ENCODE measurements at places on chromosomes 16 and 17.
A peak's percentile ranks its signal among the peaks of the same experiment; 100 is the strongest.

DNA sequence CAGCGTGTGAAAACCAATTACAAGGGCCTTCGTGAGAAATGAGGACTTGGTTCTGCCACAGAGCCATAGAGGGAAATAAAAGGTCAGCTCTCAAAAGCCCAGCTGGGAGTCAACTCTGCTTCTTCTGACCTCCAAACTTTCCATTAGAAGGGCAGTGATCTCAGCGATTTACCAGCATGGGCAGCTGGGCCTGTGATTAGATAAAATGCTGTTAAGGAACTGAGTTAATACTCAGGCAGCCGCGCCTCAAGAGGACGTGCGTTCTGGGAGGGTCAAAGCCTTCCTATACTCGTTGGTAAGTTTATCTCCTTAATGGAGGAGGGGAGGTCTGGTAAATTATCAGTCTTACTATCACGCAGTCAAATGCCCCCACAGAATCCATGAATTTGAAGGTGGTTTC lies 480.2 kb upstream of the ERCC4 start:
- DNase-seq, result no peak

DNA sequence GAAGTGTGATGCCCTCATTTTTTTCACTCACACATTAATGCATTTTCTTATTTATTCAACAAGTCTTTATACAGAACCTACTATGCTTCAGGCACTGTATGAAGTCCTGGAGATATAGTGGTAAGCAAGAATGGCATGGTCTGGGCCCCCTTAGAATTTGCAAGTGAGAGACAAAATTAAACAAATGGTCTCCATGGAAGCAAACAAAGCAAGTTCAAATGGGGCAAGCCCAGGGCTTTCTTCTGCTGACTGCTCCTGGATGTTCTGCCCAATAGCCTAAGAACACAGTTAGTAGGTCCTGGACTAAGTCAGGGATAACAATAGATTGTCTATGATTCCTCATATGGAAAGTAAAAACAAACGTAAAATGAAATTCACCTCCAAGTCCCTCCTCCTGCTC lies 31.3 kb upstream of the DDX52 start:
- DNase-seq, result no peak

- no peak for DNase-seq
Measured at GRCh38 chr16:56286809-56287208, 95.5 kb downstream of the GNAO1 start.

GRCh38 chr17:57016764-57017116 lies 38.8 kb downstream of the SCPEP1 start:
- DNase-seq, result no peak

GRCh38 chr17:2542456-2542855 lies 30.8 kb upstream of the METTL16 start:
- no peak for DNase-seq

GRCh38 chr17:37750768-37751475 lies 6.1 kb upstream of the HNF1B start:
- no peak for DNase-seq

- no peak for DNase-seq
Measured at GRCh38 chr17:28018439-28019070, 23.9 kb upstream of the NLK start.

GRCh38 chr17:81295676-81296381 lies 722 bp upstream of the SLC38A10 start:
- no peak for DNase-seq

GRCh38 chr16:64172226-64172625 lies 949.6 kb downstream of the CDH11 start:
- no peak for DNase-seq

GRCh38 chr17:44082256-44082927 lies 11.9 kb downstream of the G6PC3 start:
- DNase-seq, result no peak

DNA sequence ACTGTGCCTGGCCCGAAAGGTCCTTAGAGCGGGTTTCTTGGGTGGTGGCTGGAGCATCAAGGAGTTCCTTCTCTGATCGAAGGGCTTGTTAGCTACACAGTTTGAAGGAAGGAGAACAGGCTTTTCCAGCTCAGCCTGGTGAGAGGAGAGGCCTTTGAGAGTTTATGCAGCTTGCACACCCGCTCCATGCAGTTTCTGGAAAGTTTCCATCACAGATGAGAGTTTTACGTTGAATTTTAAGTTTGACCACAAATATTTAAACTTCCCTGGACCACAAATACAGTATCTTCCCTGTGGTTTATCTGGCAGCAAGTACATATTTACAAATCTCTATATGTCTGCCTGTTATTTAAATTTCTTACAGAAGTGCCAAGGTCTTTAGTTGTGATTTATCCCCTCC lies 56.8 kb downstream of the HIC1 start:
- no peak for DNase-seq

- no peak for DNase-seq
Measured at GRCh38 chr16:23651943-23652468, 10.7 kb downstream of the DCTN5 start.

- DNase-seq, result no peak
Measured at GRCh38 chr16:68298907-68299561, 11.7 kb downstream of the SLC7A6OS start.

GRCh38 chr17:28571361-28572122 lies at the start of gene PIGS:
Gene PIGS, minus strand, starts transcription at chr17:28571524. Its CDS starts 28 bp downstream, at chr17:28571496.
- peak; percentile 96 for DNase-seq

DNA sequence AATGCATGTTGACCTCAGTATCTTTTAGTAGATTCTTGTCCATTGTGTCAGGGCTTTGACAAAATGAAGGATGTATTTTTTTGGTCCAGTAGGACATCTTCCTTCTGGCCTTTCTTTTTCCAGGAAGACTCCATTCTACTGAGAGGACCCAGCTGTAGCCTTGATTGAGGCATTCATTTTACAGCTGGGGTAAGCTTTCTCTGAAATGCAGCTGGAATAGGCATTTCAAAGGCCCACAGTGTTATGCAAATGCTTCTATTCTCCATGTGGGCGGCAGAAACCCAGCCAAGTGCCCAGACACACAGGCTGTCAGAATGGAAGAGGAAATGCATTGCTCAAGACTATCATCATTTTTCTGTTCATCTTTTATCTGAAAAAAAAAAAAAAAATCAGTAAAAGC lies 629.0 kb upstream of the CDH8 start:
- no peak for DNase-seq

DNA sequence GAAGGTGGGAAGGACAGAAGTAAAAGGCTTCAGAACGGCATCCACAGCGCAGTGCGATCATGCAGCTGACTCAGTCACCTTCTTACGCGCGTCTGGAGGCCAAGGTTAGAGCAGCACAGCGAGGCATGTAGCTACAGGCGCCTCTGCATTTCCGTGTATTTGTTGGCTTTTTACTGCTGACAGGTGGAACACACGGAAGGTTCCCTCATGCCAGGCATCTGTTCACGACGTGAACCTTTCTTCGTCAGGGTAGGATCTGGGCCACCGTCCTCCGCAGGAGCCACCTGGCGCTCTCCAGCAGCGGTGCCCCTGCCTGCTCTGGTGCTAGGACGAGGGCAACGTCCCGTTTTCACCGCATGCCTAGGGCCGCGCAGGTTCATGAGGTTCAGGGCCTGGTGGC lies 15.3 kb downstream of the TMEM204 start:
- DNase-seq, result no peak

DNA sequence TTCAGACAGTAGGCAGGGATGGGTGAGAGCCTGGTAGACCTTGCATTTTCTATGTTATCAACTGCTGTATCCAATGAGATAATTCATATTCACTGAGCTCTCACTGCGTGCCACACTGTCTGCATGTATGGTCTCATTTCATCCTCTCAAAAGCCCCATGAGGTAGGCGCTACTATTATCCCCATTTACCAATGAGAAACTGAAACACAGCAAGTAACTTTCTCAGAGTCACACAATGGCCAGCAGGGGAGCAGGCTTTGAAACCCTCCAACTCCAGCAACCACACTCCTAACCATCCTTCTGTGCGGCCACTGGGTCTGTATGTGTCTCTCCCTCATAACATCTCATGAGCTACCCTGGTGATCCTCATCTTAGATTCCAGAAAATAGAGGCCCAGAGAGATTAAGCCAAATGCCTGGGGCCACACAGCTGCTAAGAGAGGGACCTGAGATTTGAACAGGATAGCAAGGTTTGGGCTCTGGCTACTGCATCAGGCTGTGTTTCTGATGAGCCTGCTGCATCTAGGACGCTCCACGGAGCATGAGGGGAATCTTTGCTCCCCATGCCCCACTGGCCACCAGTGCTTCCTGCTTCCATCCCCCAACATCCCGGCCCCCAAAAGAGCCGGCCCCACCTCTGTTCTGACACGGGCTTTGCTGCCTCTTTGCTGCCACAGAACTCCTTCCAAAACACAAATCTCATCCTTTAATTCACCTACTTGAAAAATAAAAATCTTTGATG lies 3.2 kb downstream of the CCR7 start:
- DNase-seq, result peak; percentile 34

DNA sequence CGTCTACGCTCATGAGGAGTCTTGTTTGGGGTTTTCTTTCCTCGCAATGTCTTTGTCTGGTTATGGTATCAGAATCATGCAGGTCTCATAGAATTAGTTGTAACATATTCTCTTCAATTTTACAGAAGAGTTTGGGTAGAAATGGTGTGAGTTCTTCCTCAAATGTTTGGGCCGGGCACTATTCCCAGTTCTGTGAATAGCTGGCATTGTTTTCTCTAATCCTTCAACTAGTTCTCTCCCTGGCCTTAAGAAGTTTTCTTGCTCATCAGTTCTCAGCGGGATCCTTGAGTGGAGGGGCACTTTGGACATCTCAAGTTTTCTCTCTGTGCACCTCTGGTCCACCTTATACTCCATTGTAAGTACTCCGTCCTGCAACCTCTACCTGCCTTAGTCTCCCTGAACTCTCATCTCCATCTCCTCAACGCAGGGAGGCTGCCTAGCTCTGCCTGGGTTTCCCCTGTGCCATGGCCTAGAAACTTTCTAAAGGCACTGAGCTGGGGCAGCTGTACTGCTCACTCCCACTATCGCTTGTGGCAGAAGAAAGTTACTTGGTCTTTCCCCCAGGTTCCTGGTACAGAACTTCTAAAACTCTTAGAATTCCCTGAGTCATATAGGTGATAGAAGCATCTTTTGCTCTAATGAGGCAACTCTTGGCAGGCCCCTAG lies 16.9 kb downstream of the NSMCE1 start:
- DNase-seq, result peak; percentile 19

- DNase-seq, result no peak
Measured at GRCh38 chr17:54932711-54933110, 32.1 kb downstream of the TOM1L1 start.

GRCh38 chr16:12319428-12320035 lies 343.0 kb downstream of the SNX29 start:
- no peak for DNase-seq

DNA sequence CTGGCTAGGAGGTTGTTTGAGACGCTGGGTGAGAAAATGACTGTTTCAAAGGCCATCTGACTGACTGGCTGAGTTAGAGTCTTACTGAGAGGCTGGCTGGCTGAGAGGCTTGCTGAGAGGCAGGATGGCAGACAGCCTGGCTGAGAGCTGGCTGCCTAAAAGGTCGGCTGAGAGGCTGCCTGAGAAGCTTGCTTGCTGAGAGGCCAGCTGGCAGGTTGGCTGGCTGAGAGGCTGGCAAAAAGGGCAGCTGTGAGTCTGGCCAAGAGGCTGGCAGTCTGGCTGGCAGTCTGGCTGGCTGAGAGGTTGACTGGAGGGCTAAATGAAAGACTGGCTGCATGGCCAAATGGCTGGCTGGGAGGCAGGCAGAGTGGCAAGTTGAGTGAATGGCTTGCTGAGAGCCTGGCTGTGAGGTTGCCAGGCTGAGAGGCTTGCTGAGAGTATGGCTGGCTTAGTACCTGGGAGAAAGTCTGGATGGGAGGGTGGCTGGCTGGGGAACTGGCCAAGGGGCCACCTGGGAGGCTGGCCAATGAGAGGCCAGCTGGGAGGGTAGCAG lies 35.3 kb upstream of the ACSM2B start:
- DNase-seq, result peak; percentile 95

- peak; percentile 83 for DNase-seq
Measured at GRCh38 chr16:89581861-89582563, 6.5 kb downstream of the CPNE7 start.

DNA sequence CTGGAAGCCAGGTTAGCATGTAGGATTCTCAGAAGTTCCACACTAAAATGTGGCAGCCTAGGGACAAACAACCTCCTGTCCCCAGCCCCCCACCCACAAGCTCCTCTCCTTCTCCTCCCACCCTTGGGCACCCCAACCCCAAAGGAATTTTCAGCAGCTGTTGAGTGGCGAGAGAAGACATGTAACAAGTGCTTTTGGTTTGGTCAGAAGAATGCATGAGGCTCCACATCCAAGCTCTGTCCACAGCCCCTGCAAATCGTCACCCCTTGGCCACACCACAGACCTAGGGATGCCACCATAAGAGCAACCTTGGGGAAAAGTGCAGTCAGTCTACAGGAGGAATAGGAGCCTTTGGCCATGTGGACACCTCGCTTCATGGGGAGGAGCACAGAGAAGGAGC lies 11.9 kb upstream of the RAB37 start:
- DNase-seq, result no peak

- no peak for DNase-seq
Measured at GRCh38 chr17:48022901-48023300, 14.7 kb downstream of the COPZ2 start.

GRCh38 chr17:73342050-73342522 lies 30.3 kb upstream of the CDC42EP4 start:
- no peak for DNase-seq

GRCh38 chr17:58328195-58329034 lies at the start of gene TSPOAP1:
Gene TSPOAP1, minus strand, starts transcription at chr17:58328795. Its CDS starts 875 bp downstream, at chr17:58327920.
- DNase-seq, result no peak

- DNase-seq, result no peak
Measured at GRCh38 chr16:89039756-89040155, 53.9 kb upstream of the ACSF3 start.

- DNase-seq, result no peak
Measured at GRCh38 chr17:28864991-28865849, 10.4 kb downstream of the ERAL1 start.

DNA sequence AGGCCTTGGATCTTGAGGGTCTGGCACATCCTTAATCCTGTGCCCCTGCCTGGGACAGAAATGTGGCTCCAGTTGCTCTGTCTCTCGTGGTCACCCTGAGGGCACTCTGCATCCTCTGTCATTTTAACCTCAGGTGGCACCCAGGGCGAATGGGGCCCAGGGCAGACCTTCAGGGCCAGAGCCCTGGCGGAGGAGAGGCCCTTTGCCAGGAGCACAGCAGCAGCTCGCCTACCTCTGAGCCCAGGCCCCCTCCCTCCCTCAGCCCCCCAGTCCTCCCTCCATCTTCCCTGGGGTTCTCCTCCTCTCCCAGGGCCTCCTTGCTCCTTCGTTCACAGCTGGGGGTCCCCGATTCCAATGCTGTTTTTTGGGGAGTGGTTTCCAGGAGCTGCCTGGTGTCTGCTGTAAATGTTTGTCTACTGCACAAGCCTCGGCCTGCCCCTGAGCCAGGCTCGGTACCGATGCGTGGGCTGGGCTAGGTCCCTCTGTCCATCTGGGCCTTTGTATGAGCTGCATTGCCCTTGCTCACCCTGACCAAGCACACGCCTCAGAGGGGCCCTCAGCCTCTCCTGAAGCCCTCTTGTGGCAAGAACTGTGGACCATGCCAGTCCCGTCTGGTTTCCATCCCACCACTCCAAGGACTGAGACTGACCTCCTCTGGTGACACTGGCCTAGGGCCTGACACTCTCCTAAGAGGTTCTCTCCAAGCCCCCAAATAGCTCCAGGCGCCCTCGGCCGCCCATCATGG lies 4.0 kb upstream of the ADGRG3 start:
- no peak for DNase-seq

DNA sequence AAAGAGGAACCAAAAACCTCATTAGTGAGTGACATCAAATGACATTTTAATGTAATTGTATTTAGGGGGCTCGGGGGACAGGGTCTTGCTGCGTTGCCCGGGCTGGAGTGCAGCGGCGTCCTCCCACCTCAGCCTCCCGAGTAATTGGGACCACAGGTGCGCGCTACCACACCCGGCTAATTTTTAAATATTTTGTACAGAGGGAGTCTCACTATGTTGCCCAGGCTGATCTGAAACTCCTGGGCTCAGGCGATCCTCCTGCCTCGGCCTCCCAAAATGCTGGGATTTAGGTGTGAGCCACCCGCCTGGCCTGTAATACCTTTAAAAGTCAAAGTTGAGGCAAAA lies 581 bp downstream of the SNRNP25 start:
- no peak for DNase-seq
